Calu3 (cell line): ENCODE measurements at places on chromosomes 7 and 10.

DNA sequence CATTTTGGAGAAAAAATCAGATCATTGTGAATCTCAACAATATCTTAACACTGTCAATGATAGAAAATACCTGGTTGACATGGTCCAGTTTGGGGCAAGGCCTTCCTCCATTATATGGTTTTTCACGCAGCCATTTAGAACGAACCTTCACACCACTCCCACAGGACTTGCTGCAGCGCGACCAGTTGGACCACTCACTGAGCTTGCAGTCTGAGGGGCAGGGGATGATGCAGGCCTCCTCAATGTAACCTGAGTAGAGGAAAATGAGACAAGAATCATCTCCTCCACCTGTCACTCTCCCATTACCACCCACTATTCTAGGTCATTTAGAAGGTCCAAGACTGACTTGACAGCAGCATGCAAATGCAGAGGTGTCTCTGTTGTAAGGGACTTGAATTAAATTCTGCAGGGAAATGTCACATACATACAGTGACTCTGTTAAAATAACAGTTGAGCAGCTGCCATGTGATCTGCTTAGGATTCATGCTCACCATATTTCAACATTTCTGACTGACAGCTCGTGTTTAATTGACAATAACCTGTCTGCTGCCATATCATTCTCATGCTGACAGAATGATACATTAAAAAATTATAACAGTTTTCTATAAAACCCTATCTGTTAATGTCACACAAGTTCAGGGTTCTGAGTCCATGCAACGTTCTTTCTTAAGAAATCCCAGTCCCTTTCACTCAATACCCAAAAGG is 403.0 kb downstream of the THSD7A start:
- no peak for DNase-seq

DNA sequence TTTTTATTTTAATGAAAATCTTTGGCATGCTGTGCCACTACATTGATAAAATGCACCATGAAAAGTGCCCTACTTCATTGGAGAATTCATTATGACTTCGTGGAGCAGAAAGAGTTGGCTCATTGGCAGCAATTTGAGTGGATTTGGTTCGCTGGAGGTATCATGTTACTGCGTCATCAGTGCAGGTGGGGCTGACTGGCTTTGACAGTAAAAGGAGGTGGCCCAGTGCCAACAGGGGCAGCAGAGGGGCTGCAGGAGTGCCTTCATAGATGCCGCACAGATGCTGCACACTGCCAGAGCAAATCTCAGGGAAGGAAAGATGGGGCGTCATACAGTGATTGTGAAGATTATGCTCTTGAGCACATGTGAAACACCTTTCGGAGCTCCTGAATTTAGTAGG is 22.2 kb downstream of the FZD1 start:
- DNase-seq, result no peak

DNA sequence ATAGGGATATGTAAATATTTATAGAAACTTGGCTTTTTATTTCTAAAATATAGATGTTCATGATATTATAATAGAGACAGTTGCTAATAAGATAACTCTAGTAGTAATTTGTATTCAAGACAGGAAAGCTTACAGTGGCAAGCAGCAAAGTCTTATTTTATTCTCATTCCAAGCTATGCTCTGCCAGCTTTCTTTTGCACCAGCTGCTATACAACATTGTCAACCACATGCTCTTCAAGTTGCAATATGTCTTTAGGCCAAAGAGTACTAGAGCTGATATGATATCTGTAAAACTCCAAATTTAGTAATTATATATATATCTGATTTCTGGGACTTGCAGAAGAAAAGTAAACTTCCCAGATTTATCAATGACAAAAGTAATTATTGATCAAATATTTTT is 350.1 kb downstream of the HGF start:
- DNase-seq, result no peak

DNA sequence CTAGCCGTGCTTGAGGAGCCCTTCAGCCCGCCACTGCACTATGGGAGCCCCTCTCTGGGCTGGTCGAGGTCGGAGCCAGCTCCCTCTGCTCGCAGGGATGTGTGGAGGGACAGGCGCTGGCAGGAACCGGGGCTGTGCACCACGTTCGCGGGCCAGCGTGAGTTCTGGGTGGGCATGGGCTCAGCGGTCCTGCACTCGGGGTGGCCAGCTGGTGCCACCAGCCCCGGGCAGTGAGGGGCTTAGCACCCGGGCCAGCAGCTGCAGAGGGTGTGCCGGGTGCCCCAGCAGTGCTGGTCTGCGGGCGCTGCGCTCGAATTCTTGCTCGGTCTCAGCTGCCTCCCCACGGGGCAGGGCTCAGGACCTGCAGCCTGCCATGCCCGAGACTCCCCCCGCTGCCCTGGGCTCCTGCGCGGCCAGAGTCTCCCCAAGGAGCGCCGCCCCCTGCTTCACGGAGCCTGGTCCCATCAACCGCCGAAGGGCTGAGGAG is 90.8 kb upstream of the NRG3 start:
- DNase-seq, result no peak

GRCh38 chr7:28531291-28531690 is 119.0 kb downstream of the CREB5 start:
- no peak for DNase-seq

- DNase-seq, result no peak
These were observed 610.0 kb downstream of the KCNMA1 start for GRCh38 chr10:77027576-77027975.

- no peak for DNase-seq
These were observed 123.0 kb downstream of the NOC3L start for GRCh38 chr10:94239696-94240095.

GRCh38 chr10:14684354-14684753 is 90.3 kb downstream of the FAM107B start:
- no peak for DNase-seq

DNA sequence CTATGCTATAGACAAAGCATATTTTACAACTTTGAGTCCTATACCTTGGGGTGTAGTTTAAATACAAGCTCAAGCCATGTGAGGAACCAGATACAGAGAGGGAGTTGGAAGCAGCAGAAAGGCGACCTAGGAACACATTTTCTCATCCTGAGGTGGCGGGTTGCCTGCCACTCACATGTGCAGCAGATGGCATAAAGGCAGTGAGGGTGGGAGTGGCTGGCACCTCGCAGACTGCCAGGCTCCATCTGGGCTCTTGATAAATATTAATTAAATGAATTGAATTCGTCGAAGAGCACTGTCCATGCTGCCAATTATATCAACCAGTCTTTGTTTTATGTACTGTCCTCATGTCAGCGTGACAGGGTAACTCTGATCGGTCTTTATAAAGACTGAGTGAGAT is 79.0 kb upstream of the SEMA3C start:
- no peak for DNase-seq

GRCh38 chr10:108709927-108710722 is 1213.2 kb downstream of the XPNPEP1 start:
- no peak for DNase-seq

- DNase-seq, result no peak
These were observed 703.3 kb upstream of the LRRTM3 start for GRCh38 chr10:66222462-66223046.

DNA sequence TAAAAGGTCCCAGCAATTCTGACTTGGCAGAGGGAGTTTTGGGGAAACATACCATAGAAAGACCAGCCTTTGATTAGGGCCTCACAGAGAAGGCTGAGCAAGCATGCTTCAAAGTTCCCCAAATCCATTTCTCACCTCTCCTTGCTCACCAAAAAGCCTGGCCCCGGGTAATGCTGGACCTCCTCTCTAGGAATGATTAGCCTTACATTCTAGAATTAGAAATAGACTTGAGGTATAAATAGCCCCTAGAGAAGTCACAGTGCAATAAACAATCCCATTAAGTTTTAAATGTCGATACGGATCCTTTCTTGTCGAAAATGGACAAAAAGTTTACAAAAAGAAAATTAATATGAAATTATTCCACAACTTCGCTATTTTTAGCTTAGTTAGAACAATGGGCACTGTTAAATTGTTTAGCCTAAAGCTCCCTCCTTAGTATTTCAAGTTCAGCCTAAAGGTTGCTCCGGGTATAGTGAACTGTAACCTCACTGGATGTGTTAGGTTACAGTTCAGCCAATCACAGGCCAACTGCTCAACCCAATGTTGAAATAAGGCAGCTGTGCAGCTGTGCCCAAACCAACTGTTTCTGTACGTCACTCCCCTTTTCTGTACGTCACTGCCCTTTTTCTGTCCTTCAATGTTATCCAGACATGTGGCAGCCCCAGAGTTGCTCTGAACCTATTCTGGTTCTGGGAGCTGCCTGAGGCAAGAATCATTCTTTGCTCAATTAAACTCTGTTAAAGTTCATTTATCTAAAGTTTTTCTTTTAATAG is 7.9 kb upstream of the GSDME start:
- no peak for DNase-seq

DNA sequence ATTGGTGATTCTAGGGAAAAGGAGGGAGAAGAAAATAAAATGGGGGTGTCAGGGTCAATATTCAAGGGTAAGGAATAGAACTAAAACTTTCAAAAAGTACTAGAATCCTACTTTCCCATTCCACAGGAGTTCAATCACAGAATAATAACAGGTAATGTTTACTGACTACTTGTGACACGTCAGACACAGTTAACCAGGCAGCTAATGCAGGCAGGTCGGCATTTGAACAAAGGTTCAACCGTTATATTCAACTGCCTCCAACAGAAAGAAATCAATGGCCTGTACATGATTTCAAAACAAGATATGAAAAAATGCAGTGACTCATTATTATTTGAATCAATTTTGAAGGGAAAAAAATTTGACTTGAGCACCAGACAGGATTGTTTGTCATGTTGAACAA is 3.1 kb downstream of the ASB15 start:
- DNase-seq, result peak; percentile 18

GRCh38 chr10:31134311-31134952 is 102.8 kb upstream of the ZNF438 start:
- DNase-seq, result peak; percentile 43

DNA sequence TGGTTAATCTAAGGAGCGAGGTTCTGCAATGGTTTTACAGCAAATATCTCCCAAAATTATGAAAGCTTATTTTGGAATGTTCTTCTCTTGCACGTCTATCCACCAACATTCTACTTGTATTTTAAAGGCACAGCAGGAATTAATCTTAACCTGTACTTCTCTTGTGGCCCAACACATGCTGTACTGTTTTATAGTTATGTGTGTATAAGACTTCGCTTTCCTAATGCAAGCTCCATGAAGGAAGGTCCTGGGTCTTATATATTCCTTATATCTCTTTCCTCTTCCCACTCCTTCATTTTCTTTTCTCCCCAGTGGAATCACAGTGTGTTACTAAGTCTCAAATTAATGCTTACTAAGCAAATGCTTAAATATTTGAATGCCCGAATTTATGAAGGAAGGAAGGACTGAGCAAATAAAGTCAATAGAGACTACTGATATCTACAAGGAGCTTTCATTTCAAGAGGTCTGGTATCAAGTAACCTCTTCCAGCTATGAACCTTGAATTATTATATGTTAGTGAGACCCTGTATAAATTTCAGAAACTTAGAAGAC is 14.0 kb downstream of the TMEM26 start:
- no peak for DNase-seq

GRCh38 chr10:23505797-23506465 is 67.1 kb downstream of the OTUD1 start:
- no peak for DNase-seq

- no peak for DNase-seq
These were observed 25.9 kb downstream of the DGKI start for GRCh38 chr7:137820677-137821420.

GRCh38 chr7:27303026-27303425 is 60.4 kb downstream of the EVX1 start:
- no peak for DNase-seq

GRCh38 chr10:75103881-75104686 is 7.4 kb upstream of the SAMD8 start:
- DNase-seq, result no peak

- no peak for DNase-seq
These were observed 82.6 kb upstream of the LRRC4 start for GRCh38 chr7:128113839-128114238.

DNA sequence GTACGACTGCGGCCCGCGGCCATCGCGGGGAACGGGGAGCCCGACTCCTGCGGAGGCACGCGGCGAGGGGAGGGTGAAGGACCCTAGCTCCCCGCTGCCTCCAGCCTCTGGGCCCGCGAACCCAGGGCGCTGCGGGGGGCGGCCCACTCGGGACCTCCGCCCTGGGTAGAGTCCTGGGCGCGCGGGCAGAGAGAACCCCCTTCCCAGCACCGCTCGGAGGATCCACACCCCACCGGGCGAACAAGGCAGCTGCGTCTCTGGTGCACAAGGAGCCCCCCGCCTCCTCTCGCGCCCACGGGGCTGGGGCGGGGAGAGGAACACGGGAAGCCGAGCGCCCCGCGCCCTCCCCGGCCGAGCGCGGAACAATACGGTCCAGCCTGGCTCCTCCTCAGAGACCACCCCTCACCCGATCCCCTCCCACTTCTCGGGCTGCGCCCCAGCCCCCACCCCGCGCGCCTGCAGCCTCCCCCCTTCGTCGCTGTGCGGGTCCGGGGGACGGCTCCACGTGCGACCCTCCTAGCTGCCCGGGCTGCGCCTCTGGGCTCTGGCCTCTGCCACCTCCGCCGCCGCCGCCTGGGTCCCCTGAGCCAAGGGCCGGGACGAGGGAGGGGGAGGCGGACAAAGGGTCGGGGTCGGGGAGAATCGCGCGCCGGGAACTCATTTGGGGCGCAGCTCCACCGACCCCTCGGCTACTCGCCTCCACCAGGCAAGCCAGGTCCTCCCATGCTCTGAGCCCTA is at the start of gene WDR86:
Gene WDR86, minus strand, starts transcription at position 372 of the 738 bp plus-strand sequence. CDS start 449 bp downstream, outside the sequence.
- no peak for DNase-seq

DNA sequence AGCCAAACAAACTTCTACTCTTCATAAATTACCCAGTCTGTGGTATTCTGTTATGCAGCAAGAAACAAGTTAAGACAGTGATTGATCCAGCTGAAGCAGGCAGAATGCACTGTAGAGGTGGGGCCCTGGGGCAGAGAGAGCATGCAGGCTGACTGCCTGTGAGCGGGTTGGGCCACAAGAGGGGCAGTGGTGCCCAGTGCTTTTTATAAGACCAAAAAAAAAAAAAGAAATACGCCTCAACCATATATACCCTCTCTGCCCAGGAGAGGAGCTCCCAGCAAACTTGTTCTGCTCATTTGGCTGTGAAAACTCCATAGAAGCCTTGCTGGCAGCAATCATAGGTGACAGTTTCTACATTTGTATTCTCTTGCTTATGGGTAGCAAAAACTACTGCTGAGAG is 104.7 kb downstream of the SORBS1 start:
- no peak for DNase-seq

GRCh38 chr7:80923211-80923612 is 4.4 kb upstream of the SEMA3C start:
- no peak for DNase-seq

DNA sequence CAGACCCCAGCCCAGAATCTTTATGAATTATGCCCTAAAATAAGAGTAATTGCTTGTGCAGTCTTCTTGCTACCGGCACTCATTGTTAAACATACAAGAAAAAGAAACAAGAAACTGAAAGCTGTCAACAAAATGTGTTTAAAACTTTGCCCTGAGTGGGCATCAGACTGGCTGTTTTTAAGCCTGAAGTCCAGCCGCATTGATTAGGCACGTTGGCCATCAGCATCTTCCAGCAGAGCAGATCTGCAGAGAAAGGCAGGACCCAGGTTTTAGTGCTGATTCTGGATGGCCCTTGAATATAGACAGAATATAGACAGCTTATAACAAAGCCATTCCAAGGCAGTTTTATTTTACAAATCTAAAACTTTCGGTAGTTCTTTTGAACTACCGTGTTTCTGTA is 102.8 kb downstream of the POLL start:
- no peak for DNase-seq
